Fibroblast of mammary gland (primary cell): ENCODE measurements at places on chromosomes 7 and 10.

GRCh38 chr10:85976267-85976793 is 390.3 kb downstream of the GRID1 start:
- no peak for DNase-seq

DNA sequence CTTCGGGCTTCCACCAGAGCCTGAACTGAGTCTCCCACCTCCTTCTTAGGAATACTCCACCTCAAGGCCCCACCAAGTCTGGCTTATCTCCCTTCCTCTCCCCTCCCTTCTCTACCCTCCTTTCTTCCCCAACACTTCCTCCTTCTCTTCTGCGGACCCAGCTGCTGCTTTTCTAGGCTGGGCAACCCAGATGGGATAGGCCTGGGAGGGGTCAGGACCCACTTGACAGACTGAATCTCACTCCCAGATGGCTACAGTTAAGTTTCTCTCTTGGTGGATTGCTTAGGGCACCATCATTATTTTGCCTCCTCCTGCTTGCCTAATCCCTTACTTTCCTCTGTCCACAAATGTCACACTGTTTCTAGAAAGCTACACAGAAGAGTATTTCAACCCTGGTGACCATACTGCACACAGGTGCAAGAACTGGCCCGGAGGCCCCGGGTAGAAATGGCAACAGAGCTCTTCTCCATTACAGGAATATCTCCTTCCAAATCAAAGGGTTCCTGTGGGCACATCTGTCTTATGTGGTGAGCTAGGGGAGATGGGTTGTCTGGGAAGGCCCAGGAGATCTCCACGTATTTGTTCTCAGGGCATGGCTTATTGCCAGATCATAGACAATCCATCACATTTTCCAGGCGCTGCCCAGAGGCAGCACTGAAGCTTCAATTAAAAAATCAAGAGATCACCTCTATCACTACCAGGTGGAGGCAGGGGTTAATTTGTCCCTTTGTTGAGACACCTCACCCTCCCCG is 5.1 kb upstream of the HOXA11 start:
- no peak for DNase-seq

- DNase-seq = no peak
These were observed 218.5 kb upstream of the KLF6 start for GRCh38 chr10:4003348-4003973.

DNA sequence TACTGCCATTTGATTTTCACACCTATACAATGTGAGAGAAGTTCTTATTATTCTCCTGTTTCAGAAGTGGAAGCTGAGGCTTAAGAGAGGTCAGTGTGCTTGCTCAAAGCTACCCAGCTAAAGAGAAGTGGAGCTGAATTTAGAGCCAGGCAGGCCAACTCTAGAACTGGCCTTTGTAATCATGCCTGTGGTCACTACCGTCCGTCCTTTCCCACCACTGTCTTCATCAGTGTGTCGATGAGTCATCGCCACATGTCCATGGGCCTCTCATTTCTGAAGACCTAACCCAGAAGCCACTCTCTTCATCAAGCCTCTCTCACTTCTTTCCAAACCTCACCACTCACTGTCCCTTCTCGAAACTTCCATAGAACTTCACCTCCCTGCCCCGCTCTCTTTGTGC is 237.8 kb downstream of the KIAA1217 start:
- peak; percentile 98 for DNase-seq

GRCh38 chr10:128642502-128642901 is 516.3 kb upstream of the MKI67 start:
- DNase-seq = peak; percentile 32

DNA sequence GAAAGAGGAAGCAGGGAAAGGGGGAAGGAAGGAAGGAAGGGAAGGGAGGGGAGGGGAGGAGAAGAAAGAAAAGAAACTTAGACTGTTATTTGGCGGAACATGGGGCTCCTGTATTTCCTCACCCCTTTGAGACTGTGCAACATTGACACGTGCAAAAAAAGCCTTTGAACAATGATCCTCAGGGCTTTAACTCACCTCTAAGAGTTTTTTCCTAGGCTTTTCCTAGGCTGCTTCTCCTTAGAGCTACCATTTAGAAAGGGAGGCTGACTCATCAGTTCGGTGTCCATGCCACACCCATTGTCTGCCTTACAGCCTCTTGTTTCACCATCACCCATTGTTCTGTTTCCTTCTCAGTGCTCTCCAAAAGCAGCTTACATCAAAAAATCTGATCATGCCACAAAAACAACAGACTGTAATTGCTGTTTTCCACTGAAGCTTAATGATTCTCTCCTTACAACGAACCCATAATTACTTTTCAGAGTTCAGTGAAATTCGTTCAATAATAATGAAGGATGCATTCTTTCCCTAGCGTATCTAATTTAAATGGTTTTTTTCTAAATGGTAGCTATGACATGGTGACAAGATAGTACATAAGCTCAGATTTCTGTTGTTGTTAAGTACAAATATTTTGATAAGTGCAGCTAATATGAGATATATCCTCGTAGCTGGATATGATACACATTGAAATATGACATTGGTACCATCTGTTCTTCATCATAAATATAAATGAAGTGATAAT is 90.8 kb downstream of the PRLHR start:
- DNase-seq = peak; percentile 88

GRCh38 chr7:29996321-29996720 is 6.7 kb upstream of the SCRN1 start:
- DNase-seq = no peak

DNA sequence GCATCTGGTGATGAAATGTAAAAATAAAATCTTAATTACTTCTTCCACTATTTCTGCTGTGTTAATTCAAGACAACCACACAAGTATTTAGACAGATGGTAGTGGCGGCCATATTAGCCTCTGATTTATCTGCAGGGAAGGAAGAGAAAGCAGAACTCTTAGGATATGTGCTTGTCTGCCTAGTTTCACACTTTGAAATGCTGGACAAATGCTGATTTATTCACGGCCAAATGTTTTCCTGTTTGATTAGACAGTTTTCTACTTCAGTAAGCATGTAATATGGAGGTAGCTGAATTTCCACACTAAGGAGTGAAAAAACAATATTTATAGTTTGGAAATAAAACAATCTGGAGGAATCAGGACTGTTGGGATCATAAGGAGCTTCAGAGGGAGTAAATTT is 158.1 kb downstream of the AGMO start:
- DNase-seq = no peak

- no peak for DNase-seq
These were observed 174.2 kb upstream of the HGF start for GRCh38 chr7:81944058-81944457.
